ENCODE measurements at places on chromosomes 4 and X.
A peak's percentile ranks its signal among the peaks of the same experiment; 100 is the strongest.

- no peak for DNase-seq
Observed at GRCh38 chr4:94251094-94251493, 43.4 kb downstream of the SMARCAD1 start.

DNA sequence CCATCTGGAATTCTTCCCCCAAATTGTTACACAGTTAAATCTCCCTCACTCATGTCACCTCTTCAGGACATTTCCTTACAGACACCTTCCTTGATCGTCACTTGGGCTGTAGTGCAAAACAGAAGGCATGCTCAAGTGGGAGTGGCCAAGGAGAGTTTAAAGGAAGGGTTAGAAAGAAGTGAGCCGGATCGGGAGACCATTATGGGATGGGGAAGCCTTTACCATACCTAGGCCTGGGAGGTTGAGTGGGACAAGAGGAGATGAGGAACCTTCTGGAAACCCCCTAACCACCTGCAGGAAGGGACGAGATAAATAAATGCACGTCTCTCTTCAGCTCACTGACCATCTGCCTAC is 102.7 kb downstream of the UCHL1 start:
- DNase-seq, result no peak

DNA sequence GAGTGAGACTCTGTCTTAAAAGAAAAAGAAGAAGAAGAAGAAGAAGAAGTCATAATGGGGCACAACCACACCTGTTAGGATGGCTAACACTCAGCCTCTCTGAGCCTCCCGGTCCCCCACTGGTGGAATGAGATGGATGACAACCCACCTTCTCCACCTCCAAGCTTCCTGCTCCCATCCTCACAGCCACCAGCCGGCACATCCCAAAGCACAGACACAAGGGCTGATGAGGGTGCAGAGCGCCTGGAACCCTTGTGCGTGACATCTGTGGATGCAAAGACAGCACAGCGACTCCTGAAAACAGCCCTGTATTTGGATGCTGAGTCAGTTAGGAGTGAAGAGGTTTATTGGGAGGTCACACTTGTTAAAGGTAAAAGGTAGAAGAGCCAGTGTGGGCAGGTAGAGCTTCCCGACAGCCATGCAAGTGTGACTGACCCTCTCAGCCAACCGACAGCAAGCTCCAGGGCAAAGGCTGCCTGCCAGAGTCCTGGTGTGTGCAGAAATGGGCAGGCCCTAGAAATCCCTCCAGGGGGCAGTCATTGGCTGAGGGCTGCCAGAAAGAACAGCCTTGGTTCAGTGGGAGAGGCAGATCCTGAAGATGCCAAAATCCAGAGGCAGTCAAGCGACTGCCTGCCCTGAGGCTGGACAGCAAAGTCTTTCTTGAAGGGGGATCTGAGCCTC is 26.6 kb upstream of the MAN2B2 start:
- no peak for DNase-seq

GRCh38 chr4:138999666-139000065 is 15.9 kb upstream of the NOCT start:
- DNase-seq, result no peak

DNA sequence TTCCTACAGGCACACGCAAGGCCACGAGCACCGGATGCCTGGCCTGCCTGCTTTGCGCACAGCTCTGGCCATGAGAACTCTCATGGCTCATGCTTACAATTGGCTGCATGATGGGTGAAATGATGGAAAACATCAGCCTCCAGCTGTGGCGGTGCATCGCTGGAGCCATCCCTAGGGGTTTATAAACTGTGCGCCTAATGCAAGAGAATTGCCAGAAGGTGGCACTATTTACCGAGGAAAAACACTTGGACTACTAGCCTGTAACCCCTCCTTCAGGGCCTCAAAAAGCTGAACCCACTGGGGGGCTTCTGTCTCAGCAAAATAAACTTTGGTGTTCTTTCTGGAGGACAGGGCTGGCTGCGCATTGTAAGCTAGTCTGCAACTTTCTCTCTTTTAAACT is 51.9 kb downstream of the PHKA2 start:
- peak; percentile 1 for DNase-seq

GRCh38 chrX:1300449-1300848 is 31.8 kb downstream of the CSF2RA start:
- no peak for DNase-seq

GRCh38 chr4:81594490-81595159 is 122.9 kb upstream of the RASGEF1B start:
- no peak for DNase-seq

DNA sequence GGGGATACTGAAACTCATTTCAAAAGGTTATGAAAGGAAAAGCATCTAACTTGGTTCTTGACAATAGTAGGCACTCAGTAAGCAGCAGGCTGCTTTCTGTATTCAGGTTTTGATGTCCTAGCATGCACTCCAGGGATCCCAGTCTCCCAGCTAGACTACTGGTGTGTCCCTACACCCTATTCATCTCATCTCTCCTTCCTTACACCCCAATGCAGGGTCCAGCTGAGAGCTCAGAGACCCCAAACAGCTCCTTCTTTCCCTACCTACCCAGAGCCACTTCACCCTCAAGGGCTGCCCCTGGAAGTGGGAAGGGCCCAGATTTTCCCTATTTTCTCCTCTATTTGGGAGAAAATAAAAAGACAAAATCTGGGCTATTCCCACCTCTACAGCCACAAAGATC is 1.6 kb upstream of the EFNB1 start:
- DNase-seq, result no peak

DNA sequence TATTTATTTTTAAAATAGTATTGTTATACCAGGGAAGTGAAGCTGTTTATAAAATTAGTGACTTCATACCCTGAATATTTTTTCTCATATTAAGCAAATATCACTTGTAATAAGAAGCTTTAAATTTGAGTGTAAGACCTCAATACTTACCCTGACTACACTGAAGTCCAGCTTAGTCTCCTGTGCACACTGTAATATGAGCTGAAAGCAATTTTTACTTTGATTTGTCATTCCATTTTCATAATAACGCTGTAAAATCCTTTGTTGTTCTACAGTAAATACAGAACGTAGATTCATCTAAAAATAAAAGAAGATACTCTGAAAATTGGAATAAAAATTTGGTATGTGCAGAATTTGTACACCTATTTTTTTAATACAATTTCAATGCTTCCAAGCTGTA is 27.2 kb downstream of the HDX start:
- no peak for DNase-seq

DNA sequence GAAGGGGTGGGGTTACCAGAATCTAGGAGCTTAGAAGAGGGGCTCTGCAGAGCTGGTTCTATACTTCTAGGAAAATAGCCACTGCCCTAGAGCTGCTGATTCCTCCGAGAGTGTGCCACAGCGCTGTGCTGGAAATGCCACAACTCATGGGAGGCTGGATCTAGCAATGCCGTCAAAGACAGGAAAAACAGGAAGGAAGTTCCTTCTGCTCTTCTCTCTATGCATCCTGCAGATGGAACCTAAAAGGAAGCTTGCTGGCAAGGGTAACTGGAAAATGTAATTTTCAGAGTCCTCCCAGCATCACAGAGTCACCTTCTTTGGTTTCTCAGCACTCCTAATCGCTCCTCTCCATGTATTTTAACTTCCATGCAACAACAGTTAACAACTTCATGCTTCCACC is 121.2 kb upstream of the TLL1 start:
- DNase-seq, result no peak

Measured in CD4-positive, alpha-beta T cell treated with Interleukin-10 for 1 hour (primary cell).